ENCODE measurements at places on chromosomes 6 and 20.

- DNase-seq, result no peak
These were observed 3.5 kb downstream of the FOXS1 start for GRCh38 chr20:31841928-31842327.

- DNase-seq, result no peak
These were observed 167.7 kb upstream of the AFDN start for GRCh38 chr6:167659046-167659445.

DNA sequence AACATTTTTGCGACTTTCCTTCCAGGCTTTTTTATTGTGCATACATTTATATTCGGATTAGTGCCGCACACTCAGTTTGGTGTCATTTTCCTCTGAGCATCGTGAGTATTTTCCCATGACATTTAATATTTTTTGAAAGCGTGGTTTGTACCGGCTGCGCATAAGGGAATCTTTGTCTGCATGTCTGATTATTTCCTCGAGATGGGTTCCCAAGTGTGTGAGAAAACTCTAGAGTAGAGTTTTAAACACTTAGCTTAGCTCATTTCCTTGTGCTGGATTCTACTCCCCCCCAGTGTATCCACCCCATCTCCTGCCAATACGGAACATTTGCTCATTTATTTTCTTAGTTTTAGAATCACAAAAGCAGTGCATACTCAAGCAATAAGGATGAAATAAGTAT is 94.3 kb downstream of the CDC5L start:
- no peak for DNase-seq

- peak; percentile 62 for DNase-seq
These were observed 63.2 kb upstream of the BEND6 start for GRCh38 chr6:56891754-56892153.

DNA sequence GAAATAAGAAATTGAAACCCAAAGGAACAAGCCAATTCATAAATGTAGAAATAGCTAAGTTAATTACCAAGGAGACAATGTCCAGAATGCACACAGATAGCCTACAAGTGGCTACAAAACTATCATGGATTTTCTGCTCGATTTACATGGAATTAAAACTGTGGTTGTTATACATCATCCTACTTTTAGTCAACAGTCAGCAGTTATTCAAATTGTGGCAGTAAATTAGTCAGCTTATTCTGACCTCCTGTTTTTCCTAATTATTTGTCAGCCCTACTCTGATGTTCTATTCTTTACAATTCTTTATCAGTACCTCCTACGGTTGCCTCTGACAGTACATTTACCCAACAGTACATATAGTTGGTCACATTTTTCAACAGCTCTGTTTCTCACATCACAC is 29.6 kb downstream of the RBL1 start:
- DNase-seq, result no peak

GRCh38 chr20:12594410-12595088 is 414.2 kb upstream of the SPTLC3 start:
- DNase-seq, result peak; percentile 34

- peak; percentile 44 for DNase-seq
These were observed 208.0 kb downstream of the GMDS start for GRCh38 chr6:2037237-2037926.

DNA sequence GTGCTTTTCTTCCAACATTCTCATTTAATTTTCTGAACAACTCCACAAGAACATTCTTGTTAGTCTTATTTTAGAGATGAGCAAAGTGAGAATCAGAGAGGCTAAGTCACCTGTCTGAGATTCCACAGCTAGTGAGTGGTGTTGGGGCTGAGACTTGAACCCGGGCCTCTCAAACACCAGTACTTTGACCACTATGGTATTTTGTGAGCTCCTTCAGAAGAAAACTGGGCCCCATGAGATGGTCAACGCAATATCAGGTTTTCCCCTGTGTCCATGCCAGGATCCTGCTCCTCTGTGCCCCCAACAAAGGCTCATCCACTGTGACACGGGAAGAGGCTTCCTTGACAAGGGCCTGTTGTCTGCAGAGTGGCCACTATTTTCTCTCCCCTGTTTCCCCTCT is 51.9 kb downstream of the MAFB start:
- no peak for DNase-seq

- peak; percentile 94 for DNase-seq
These were observed 733 bp upstream of the PSORS1C2 start for GRCh38 chr6:31139599-31139998.

DNA sequence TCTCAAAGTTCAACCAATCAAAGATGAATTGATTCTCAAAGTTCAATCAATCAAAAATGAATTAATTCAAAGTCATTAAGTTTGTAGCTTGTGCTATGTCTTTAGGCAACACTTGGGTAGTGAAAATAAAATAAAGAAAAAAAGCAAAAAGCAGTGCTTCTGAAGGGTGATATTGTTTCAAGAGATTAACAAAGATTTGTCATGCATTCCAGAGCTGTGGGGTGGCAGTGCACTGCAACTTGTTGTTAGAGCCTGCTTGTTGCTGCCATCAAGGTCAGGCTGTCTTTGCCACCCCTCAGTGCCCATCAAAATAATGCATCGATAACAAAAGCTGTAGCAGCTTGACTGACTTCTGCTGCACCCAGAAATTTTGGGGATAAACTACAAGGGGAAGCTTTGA is 128.6 kb downstream of the RNF144B start:
- peak; percentile 26 for DNase-seq

DNA sequence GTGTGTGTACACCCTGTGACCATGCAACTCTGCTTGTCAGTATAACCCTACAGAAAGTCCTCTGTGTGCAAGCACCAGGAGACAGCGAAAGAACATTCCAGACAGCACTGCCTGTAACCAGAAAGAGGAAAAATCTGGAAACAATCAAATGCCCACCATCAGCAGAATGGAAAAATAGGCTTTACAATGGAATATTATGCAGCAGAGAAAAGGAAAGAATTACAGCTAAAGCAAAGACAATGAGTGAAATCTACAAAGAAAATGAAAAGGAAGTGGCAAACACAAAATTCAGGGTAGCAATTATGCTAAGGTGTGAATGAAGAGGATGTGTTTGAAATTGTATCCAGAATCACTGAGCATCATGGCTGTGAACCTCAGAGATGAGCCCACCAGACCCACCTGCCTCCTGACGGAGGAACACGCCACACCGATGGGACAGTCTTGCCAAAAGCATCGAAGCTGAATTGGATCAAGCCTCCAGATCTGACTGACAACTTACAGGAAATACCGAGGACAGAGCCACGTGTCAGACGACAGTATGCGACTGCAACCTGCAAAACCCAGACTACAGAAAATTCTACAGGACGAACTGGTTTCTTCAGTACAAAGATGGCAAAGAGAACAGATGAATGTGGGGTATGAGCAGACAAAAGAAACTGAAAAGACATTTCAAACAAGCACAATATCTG is 133.2 kb downstream of the NFATC2 start:
- no peak for DNase-seq

DNA sequence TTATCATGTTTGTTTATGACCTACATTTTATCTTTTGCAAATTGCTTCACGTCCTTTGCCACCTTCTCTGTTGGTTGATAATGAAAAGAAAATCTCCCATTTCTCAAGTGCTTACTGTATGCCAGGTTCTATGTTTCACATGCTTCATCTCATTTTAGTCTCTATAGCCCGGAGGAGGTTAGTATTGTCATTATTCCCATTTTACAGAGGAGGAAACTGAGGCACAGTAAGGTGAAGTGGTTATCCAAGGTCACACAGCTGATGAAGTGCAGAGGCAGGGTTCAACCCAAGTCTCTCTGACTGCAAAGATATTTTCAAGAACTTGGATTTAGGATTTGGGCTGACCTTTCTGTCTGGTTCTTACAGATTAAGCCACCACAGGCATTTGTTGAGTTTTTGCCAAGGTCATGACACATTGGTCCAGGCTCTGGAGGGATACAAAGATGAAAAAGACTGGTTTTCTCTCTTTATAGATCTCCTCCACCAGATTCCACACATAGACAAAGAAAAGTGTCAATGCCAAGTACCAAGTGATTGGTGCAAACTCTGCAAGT is 20.6 kb downstream of the CNBD2 start:
- DNase-seq, result no peak
